Left ventricle myocardium superior (tissue), 1 donor: ENCODE measurements at places on chromosomes 3 and 15.

DNA sequence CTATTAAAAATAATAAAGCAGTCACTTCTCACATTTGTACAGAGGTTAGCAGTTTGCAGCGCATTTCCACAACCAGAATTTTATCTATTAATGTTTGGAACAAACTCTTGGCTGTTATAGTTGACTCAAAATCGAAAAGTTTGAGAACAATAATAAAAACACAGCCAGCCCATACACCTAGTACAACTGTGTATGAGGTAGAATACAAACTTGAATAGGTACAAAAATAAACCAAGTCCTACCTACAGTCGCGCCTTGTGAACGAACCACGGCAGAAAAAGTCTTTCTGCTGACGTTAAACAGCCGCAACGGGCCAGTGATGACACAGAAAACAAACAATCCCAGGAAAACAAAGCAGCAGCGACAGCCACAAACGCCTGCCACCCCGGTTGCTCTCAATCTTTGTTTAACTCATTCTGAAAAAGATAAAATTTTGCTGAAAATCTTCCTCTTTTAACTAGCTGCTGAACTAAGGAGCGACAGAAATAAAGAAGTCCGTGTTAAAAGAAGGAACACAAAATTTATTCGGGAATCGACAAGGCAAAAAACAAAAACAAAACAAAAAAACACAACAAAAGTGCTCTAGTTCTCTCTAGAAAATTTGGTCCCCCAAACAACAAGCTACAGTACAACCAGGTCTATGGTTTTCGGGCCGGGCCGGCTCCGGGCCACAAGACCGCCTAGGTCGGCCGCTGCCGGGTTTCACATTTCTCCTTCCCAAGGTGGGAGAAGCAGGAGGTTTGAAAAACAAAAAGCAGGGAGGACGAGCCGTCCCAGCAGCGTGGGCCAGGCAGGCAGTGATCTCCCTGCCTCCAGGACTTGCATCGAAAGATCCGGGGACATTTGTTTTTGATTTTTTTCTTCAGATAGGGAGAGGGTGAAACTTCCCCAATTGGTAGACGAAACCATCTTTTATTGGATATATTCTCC, 2.9 kb downstream of the FOXL2 start:
- no peak for DNase-seq

DNA sequence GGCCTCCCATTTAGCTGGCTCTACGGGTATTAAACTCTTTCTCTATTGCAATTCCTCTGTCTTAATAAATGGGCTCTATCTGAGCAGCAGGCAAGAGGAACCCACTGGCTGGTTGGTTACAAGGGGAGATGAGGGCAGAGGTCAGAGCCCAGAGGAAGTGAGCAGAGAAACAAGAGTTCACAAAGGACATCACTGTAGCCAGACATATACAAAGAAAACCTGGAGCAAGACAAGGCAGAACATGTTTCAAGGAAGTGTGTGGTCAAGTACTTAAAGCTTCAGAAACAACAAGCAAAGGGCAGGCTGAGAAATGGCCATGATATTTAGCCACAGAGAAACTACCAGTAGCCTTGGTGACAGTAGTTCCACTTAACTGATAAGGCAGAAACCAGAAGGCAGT, 24.3 kb downstream of the SUSD5 start:
- DNase-seq: no peak

DNA sequence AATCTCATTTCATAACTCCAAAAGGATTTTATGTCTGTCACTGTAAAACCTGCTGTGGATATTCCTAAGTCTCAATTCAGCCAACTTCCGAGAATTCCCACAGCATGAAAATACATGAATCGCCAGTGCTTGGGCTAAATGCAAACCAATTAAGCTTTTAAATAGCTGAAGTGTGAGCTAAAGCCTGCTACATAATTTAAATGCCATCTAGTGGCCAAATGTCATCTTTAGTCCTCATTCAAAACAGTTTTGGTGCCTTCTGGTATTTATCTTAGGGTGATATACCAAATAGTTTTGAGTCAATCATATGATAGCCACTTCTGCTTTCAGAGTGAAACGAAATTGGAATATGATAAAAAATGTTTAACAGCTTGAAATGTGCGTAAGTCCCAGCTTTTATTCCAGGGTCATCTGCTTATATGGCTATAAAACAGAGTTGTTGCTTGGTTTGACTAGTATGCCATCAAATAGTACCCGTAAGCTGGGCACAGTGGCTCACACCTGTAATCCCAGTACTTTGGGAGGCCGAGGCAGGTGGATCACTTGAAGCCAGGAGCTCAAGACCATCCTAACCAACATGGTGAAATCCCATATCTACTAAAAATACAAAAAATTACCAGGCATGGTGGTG, 41.8 kb upstream of the CCNL1 start:
- DNase-seq: no peak

GRCh38 chr3:133459400-133459799, 59.5 kb downstream of the BFSP2 start:
- peak; percentile 57 for DNase-seq

DNA sequence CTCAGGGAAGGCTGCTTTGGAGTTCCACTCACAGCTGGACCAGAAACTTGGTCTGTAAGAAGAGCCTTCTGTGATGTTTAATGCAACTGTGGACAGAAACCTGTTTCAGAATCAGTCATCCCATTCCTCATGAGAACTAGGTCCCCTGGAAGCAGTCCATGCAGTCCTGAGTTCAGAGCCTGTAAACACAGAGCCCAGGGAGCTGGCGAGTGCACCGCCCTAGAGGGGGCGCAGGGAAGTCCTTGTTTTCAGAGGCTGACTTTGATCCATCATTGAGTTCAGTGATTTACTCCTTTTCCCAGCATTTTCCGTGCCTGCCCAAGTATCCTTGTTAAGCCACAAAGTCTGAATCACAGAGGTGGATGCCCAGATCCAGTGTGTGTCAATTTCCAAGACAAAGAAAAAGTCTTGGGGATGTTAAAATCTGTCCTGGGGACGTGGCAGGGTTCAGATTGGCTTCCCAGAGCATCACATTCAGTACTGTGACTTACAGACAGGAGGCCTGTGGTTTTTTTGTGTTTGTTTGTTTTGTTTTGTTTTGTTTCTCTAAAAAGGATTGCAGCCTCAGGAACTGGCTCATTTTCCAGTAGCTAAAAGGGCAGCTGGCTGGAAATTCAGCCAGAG, 9.8 kb upstream of the TXNRD3 start:
- DNase-seq: no peak

DNA sequence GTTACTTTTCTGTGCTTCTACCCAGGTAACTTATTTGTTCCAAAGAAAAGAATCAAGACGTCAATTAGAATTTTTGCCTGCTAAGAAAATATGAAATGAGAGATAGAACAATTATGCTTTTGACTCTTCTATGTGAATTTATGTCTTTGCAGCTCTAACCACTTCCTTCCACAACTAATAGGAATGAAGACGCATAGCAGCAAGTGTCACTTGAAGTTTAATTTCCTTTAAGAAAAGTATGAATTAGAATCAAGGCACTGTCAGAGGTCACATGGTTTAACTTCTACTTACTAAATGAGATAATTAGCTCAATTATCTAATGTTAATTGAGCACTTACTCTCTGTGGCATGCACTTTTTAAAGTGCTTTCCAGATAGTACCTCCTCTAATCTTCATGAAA, 3.3 kb downstream of the WDR49 start:
- DNase-seq: no peak
